ENCODE measurements at places on chromosomes 6 and 20.
A peak's percentile ranks its signal among the peaks of the same experiment; 100 is the strongest.

DNA sequence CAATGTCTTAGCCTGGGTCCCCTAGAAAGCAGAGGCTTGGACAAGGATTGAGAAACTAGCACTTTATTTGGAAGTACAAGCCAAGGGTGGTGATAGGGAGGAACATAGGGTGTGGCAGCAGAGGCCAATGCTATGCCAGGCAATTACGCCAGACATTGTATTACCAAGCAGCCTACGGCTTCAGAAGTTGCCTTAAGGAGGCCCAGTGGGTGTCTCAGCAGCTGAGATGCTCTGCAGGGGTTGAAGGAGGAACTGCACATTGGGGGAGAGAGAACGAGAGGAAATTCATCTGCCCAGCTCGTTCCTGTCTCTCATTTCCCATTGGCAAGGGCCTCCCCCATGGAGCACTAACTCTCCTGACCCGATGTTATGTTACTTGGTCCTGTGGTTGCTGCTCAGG is 859 bp downstream of the C20orf202 start:
- no peak for DNase-seq

GRCh38 chr6:32215617-32216016 is 8.2 kb downstream of the NOTCH4 start:
- DNase-seq: no peak

GRCh38 chr20:9565910-9566550 is 51.6 kb downstream of the LAMP5 start:
- DNase-seq: no peak

- DNase-seq: no peak
Observed at GRCh38 chr6:122289762-122290539, 109.5 kb upstream of the HSF2 start.

DNA sequence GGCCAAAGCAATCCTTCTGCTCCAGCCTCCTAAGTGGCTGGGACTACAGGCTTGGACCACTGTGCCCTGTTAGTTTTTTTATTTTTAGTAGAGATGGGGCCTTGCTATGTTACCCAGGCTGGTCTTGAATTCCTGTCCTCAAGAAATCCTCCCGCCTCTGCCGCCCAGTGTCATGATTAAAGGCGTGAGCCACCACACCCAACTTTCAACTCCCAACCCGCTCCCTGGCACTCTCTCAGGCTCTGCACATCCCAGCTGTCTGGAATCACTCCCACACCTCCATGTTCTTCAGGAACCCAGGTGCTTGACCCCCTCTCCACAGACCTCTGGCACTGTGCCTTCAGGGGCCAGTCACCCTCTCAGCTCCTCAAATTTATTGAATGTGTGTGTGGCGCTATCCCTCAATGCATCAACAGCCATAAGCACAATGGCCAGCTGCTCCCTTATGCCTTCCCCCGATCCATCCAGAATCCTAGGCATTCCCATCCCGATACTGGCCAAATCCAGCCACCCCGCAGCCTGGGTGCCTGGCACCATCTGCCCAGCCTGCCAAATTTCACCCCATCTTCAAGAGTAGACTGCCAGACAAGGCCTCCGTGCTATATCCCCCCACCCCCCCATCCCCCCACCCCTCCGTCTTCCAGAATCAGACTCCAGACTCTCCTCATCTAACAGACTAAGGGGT is 647 bp upstream of the POU5F1 start:
- no peak for DNase-seq

DNA sequence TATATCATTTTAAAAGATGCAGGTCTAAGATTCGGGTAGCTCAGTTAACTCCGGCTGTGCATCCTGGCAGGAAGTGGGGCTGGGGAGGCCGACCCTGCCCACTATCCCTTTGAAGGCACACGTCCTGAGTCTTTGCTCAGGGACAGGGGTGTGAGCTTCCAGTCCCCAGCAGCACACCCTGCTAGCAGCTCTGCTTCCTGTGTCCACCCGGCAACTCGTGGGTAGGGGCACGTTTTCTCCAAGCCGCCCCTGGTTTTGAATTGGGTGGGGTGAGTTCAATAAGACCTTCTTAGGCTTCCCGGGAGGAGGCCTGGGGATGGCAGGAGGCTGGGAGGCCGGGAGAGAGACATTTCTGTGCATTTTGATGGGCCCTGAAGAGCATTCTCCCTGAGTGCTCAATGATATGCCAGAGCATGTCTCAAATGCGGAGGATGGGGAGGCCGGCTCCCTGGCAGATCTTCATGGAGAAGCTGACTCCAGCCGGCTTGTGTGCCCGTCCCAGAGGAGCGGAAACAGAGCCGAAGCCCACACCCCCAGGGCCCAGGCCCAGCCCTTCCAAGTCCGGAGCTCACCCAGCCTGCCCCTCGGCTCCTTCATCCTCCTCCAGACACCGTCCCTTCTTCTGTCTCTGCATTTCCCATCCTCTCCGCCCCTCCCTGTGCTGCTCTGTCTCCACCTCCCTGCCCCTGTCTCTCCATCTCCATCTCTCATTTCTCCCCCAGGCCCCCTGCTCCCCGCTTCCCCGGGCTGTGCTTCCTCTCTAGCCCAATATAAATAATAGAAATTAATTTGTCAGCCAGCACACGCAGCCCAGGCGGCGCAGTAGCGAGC is 36.3 kb upstream of the ZFAND3 start:
- DNase-seq: no peak

DNA sequence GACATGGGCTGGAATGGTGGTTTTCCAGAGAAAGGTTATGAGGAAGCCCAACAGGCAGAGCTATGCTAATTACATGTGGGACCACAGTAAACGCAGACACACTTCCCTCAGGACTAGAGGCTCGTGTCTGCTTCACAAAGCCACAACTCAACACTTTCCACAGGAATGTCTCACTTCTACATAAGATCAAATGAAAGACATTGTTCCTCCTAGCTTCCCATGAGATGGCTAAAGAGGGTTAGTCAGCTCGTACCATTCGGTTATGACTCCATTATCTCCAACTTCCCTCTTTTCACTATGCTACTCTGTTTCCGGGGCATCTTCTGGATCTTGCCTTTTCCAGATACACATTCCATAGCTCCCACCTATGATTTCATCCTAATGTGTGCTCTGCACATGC is 29.1 kb upstream of the ZC3H12D start:
- no peak for DNase-seq

DNA sequence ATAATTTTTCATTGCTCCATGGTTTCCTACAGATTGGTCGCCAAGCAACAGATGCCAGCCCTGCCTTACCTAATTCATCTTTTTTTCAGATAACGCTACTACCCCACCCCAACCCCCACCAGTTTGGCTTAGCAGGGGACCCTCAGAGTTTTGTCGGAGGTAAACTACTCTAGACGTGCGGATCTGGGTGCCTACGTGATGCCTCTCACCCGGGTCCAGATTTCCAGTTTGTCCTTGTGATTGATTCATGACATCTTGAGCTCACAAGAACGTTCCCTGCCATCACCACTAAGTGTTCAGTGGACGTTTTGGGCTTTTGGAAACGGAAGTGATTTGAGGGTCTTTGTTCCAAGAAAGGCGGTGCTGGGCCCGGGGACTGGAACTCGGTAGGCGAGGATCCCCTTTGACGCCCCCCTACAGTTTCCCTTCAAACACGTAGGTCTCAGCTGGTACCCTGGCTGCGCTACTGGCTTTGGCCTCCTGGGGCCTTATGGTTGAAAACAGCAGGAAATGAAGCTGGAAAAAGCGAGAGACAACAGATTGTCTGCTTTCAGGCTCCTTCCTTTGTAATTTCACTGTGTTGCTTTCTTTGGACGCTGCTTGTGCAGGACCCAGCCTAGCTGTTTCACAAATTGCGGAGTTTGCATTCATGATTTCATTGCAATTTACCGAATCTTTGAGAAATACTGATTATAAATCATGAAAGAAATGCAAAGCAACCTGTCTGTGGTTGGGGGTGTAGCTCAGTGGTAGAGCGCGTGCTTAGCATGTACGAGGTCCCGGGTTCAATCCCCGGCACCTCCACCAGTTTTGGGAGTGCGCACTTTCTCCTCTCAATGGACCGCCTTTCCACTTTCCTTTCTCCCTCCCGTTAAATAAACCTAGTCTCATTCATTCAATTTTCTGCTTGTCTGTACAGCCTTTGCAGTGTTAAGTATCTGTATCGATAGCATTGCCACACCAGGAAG is 81.0 kb downstream of the GPX5 start:
- peak; percentile 19 for DNase-seq

GRCh38 chr6:162882801-162883481 is 155.2 kb downstream of the PACRG start:
- DNase-seq: no peak

DNA sequence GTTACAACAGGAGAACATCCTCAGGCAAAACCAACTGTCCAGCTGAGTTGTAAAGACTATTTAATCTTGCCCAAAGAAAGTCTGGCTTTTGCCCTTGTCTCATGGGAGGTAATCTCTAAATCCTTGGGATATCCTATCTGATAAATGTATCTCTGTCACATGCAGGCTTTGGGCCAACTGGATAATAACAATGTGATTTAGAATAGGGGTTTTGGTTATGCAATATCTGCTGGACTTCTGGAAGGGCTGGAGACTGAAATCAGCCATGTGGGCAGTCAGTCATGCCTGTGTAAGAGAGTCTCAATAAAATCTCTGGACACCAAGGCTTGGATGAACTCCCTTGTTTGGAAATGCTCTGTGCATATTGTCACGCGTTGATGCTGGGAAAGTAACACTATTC is 56.3 kb upstream of the PRL start:
- DNase-seq: no peak

GRCh38 chr20:38249536-38250310 is 10.8 kb downstream of the KIAA1755 start:
- DNase-seq: no peak

DNA sequence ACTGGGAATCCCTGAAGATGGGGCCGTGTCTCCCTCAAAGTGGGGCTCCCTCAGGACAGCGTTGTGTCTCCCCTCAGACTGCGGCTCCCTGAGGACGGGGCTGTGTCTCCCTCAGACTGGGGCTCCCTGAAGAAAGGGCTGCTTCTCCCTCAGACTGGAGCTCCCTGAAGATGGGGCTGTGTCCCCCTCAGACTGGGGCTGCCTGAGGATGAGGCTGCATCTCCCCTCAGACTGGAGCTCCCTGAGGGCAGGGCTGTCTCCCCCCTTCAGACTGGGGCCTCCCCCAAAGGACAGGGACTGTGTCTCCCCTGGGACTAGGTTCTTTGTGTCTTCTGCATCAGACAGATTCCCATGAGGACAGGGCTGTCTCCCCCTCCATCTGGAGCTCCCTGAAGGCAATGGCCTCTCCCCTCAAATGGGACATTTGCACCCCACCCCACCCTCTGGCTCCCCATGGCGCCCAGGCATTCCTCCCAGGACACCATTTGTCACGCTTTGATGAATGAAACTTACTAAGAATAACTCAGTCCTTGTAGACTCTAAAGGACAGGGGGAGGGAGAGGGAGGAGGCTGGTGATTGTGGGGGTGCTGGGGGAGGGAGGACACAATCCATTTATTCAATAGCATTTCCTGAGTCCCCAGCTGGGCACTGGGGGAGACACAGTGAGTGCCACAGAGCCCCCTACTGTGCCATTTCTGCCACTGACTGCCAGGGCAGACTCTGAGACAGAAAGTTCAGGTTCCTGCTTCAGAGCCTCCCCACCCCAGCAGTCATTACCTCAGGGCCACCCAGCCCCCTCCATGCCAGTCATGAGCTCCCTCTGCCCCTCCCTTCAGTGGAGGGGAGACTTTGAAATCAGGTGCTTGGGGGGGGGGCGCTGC is 122.4 kb downstream of the MRPL14 start:
- no peak for DNase-seq

DNA sequence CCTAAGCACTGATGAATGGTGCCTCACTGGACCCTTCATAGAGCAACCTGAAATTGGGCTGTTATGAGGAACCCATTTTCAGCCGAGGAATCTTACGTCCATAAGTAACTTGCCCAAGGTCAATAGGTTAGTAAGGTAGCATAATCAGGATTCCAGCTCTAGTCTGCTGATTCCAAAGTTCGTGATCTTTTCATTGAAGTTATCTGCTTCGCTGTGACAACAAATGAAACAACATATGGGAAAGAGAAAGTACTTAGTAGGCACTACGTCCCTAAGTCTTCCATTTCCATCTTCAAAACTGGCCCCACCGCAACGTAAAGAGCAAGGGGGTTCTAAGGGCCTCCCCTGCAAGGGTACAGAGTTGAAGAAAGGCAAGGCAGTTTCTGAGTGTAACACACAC is 49.5 kb downstream of the MYLIP start:
- no peak for DNase-seq

- no peak for DNase-seq
Observed at GRCh38 chr20:57628047-57628961, 8.1 kb upstream of the ZBP1 start.

DNA sequence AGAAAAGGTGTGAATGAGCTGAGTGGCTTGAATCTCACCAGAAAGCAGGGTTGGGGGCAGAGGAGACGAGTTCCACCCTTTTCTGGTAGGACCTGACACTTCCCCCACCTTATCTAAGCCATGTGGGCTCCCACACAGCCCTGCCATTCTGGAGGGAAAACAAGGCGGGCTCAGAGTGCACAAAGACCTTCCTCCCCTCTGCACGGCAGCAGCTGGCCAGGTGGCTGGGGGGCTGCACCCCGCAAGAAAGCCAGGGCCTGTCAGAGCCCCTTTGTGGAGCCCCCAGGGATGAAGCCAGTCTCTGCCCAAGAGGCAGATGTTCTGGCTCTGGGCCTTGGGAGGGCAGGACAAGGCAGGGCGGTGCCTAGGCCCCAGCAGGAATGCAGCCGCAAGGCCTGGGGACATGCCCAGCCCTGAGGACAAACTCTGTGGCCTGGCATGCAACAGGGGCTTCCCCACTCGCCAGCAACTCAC is 48.4 kb upstream of the DSN1 start:
- DNase-seq: no peak

- DNase-seq: no peak
Observed at GRCh38 chr6:134517145-134517658, 199.3 kb upstream of the SGK1 start.

DNA sequence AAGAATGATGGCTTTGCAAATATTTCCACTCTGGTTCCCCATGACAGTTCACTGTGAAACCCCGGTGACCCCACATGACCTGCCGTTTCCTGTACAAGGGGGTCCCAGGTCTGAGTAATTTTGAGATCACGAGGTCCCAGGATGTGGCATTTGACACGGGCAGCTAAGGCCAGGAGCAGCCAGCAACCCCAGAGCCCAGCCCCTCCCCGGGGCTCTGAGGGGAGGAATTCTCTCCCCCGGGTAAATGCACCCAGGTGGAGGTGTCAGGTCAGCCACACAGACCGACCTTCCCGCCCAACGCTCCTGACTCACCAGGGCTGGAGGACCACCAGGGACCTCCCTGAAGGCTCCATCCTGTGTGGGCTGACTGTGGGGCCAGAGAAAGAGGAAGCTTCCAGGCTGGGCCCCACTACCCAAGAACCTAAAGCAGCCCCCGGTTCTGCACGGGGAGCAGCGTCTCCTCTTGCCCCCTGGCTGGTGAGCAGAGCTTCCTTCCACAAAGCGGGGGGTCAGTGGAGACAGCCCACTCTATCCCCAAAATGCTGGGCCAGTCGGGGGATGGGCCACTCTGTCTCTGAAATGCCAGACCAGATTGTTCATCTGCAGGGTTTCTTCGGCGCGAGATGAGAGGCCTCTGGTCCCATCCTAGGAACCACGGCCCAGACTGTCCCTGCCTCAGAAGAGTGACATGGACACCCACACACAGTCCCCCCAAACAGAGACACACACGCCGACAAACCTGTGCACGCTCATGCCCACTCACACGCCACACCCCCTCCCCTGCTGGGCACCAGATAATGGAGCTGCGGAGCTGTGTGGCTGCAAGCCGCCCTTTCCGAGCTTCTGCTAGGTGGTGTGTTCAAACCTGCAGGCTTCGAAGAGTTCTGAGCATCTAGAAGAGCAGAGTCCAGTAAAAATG is 23.4 kb upstream of the SLCO4A1 start:
- peak; percentile 45 for DNase-seq

GRCh38 chr6:137102851-137103492 is 58.2 kb upstream of the IL20RA start:
- DNase-seq: no peak

GRCh38 chr6:25014791-25015560 is 79.2 kb upstream of the RIPOR2 start:
- DNase-seq: no peak
